Astrocyte of the hippocampus (primary cell): ENCODE measurements at places on chromosomes 7 and 10.
A peak's percentile ranks its signal among the peaks of the same experiment; 100 is the strongest.

- no peak for DNase-seq
Observed at GRCh38 chr7:41245916-41246315, 457.0 kb downstream of the INHBA start.

DNA sequence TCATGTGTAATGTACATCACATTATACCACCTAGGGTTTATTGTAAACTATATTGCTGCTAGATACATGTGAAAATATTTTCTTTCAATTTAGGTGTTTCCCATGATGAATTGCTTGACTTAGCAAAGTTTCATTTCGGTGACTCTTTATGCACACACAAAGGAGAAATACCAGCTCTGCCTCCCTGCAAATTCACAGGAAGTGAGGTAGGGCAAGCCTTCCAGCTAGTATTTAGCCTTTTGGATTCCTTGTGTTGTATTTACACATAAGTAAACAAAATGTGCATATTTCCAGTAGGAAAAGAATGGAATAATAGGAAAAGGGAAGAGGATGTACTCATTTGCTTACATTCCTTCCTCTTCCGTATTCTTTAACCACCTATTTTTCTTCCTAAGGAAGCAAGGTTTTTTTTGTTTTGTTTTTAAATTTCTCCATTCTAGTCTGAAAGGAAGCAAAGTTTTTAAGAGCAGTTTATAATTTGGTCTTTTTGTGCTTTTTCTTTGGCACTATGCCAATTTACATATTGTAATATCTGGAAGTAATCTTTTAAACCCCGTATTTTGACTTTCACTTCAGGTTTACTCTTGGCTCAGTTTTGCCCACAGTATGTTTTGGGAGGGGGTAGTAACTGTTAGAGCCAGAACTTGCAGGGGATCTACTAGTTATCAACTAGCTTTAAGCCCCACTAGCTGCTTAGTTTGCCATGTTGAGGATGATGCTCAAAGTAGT is 10.4 kb downstream of the PMPCB start:
- peak; percentile 2 for DNase-seq

- peak; percentile 51 for DNase-seq
Observed at GRCh38 chr10:128047991-128048818, 78.0 kb downstream of the MKI67 start.

DNA sequence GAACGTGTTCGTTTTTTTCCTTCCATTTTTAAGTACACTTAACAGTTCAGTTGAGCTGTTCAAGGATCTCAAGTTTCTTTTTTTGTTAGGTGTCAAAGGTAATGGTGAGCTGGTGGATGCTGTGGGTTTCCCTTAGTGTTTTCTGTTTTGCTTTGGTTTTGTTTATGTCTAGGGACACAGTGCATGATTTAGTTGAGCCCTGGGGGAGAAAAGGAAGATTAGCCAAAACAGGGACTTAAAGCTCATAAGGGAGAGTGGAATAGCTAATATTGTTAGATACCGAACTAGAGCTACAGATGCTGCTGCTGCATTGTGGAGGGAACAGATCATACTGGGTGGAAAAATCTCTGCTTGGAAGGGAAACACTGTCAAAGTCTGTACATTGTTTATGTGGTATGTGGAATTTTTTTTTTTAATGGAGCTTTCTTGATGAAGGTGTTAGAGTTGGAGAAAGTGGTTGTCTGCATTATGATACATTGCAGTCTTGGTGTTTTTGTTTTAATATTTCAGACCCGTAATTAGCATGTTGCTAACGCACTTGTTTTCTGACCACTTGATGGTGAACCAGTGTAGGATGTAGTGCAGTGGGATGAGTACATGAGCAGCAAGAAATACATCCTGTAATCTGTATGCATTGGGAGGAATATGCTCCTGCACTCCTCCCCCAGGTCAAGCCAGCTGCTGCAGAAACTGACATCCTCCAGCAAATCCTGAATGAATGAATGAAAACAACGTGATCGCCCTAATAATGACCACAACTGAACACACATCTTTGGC is 2.1 kb downstream of the GLCCI1 start:
- DNase-seq: peak; percentile 39

GRCh38 chr7:101113836-101114235 is 13.1 kb upstream of the SERPINE1 start:
- no peak for DNase-seq

DNA sequence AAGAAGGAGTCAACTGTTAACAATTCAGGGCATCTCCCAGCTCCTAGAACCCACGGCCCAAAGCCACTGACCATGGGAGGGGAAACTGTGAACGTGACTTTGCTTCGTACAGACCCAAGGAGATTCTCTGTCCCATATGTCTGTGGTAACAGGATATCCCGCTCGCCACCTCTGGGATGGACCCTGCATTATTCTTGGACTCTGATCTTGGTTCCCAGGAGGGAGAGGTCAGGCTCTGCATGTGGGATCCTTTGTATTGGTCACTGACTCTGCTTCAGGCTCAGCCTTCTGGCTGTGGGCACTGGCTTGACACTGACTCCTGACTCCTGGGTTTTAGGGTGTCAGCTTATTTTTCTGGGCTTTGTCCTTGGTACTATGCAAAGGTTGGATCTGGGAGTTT is 13.5 kb upstream of the MBL2 start:
- DNase-seq: no peak

- DNase-seq: no peak
Observed at GRCh38 chr7:130268463-130269317, 2.0 kb downstream of the CPA2 start.

DNA sequence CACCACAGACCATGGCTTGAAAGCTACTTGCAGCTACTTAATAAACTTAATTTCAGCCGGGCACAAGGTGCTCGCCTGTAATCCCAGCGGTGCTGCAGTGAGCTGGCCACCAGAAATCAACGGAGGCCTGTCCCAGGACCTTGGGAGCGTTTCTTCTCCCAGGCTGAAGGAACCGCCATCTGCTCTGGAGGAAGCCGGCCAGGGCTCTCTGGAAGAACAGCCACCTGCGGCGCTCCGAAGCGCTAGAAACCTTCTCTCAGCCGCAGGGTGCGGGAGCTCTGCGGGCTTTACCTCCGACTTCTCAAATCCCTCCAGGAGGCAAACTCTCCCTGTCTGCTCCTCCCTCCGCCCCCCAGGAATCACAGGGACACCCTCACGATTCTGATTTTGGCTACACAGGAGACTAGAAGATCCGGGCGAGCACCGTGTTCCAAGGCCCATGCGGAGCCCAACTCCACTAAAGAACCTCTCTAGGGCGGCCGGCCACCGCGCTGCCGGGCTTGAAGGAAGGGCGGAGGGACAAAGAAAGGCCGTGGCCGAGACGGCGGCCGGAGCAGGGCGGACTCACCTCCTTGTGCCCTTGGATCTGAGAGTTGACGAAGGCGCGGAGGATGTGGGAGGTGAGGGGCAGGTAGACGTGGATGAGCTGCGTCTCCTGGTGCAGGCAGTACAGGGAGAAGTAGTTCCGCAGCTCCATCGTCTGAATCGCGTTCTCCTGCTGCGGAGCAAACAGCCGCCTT is 14.4 kb downstream of the NUDT1 start:
- no peak for DNase-seq

DNA sequence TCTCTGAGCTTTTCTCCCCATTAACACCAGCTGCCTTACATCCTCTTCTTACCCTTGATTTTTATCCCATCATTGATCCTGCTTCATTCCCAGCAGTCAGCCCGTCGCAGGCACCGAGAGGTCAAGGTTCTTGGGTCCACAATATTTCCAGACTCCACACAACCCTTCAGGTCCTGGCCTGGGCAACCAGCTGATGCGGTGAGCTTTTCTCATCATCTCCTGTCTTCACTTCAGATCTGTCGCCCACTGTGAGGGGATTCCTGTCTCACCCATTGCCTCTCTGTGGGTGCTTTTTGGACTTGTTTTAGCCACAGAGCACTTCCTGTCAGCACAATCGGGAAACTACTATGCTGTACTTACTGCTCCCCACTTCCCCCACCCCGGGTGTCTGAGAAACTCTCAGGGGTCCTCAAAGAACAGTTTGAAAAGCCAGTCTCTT is 8.4 kb upstream of the PVRIG start:
- DNase-seq: no peak

DNA sequence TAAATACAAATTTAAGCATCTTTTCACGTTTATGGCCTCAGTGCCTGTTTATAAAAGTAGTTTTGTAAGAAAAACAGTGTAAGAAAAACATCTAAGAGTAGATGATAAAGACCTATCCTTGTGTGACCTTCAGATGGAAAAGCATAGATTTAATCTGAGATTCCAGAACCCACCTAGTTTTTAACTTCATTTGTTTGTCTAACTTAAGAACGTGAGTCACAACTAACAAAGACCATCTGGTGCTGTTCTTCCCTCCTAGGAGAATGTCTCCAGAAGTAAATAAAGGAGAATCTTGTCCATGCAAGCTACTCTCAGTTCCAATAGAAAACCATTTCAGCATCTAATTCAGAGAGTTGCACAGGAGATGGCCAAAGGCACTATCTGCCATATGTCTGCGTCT is 265.4 kb upstream of the C7orf33 start:
- DNase-seq: no peak

DNA sequence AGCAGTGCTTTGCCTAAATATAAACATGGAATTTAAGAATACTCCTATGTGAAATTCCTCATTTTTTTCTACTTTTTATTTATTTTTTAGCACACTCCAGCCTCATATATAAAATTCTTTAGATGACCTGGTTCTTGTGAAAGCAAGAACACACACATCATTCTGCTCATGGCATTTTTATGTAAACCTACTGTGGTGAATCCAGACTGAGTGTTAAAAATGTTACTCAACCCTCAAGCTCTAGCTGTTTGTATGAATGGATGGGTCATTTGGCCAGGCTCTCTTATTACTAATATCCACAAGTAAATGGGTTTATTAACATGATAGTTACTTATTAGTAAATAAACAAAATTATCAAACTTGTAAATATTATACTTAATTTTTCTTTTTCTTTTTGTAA is 551.7 kb upstream of the LRRN3 start:
- DNase-seq: no peak

DNA sequence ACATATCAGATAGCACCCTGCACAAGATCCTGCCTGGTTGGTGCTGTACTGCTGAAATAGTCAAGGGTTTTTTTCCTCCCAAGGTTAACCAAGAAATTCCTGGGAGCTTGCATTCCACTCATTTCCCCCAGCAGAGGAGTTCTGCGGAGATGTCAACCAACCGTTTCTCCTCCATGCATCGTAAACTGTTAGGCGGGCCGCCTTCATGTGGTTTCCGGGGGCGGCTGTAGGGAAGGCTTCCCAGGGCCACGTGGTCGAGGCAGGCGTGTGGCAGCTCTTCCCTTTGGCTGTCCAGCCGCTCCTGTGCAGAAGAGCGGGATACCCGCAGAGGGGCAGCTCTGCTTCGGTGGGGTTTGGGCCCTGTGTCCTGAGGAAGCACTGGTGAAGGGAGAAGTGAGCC is 113.7 kb downstream of the RGS10 start:
- peak; percentile 61 for DNase-seq

DNA sequence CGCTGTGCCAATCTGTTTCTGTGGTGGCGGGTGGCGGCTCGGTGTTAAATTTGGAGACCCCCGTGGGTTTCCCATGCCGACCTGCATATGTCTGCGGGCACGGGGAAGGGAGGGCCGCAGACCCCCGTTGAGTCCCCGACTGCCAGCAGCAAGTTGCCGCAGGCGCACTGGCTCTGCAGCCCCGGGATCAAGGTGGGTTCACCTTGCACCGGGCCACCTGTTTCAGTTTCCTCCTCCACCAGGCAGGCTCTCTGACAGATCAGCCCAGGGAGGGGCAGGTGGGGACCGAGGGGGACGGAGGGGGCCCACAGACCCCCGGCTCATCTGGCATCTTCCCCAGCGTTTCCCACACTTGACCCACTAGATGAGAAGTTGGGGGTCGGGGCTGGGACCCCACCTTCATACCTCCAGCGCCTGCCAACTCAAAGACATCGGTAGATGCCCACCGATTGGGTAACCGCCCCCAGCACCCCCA is 95.9 kb downstream of the CUX1 start:
- DNase-seq: no peak

DNA sequence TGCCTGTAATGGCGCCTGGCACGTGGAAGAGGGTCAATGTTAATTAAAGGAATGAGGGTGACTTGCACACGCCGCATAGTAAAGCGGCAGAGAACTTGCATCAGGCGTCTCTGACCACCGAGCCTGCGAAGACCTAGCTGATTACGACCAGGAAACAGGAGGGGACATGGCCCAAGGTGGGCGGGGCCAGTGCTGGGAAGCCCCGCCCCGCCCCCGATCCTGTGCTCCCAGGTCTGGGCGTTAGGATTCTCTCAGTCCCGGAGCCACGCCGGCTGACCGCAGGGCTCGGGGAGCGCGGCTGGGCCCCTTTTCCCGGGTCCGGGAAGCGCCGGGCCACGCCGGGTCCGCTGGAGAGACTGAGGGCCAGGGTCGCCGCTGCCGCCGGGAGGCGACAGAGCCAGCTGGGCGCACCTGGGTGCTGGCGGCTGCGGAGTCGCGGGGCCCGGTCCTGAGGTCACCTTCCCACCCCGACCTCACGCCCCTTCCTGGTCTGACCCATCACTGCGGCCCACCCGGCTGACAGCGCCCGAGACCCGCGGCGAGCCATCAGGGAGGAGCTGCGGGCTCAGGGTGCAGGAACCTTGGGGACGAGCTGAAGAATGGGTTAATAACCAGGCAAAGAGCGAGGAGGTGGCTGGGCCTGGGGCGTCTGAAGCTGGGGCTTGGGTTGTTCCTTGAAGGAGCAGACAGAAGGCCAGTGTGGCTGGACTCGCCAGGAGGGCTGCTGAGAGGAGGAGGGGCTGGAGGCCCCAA is 23.0 kb upstream of the GRID1 start:
- peak; percentile 42 for DNase-seq

DNA sequence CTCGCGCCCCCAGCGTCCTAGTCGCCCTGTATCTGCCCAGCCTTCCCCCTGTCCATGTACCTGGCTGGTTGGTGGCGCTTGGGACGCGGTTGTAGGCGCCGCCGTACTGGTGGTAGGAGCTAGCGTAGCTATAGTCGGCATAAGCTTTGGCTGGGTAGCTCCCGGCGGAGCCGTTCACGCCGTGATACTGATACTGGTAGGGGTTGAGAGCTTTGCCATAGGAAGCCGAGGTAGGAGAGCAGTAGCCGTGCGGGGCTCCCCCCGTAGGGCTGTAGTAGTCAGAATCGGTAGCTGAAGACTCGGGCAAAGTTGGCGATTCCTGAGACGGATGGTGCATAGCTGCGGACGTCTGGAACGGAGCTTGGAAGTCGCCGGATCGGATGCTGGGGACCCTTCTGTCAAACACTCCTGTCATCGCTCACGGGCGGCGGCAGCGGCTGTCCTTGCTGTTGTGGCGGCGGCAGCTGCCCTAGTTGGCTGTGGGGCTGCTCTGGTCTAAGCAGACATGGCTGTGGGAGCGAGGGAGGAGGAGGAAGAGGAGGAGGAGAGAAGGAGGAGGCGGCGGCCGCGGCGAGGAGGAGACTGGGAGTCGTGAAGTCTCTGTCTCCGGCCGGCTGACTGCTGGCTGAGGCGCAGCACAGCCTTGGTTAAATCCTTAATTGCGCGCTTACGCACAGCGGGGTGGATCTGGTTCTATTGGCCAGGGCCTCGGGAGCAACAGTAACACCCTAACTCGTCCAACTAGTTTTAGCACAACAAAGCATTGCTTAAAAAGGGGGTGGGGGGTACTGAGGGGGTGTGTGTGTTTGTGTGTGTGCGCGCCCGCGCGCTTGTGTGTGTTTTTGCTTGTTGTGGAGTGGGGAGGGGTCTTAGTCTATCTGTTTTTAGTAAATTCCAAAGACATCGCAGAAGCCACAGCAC is at the start of gene DLX5:
DLX5 (minus strand) TSS at position 623 of the 921 bp plus-strand sequence; CDS start at position 415, 208 bp downstream.
- DNase-seq: no peak
